Stimulated activated CD8-positive, alpha-beta memory T cell treated with anti-CD3 and anti-CD28 coated beads, Interleukin-2, amount 100 ng/mL, for 1 hour (primary cell): ENCODE measurements at places on chromosomes 5 and 9.

DNA sequence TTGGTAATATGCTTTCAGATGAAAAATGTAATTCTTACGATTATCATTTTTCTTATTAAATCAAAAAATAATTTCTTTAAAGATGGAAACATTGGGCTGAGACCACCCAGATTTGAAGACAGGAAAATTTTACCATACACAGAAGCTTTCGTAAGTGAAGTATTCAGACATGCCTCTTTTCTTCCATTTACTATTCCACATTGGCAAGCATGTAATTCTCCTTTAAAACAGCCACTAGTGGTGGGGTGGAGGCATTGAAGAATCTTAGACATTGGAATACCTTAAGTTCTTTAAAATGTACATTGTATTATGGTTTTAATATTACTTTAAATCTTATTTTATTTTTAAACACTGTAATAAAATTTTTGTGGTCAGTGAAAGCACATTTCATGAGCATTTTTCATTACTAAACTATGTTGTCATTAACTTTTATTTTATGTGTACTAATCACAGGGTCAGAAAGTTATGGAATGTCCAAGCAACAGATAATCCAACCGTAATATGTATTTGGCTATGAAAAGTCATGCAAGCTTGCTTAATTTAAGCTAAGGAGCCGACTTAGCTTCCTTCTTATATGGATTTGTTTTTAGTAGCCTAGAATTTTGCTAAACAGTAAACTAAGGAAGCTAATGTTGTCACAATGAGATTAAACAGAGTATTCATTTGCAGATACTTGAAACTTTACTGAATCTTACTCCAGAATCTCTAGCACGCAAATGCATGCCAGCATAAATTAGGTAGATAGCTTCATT is 97.4 kb upstream of the ALDH1A1 start:
- DNase-seq: no peak

GRCh38 chr9:99966716-99967115 is 60.3 kb downstream of the STX17 start:
- DNase-seq: no peak

DNA sequence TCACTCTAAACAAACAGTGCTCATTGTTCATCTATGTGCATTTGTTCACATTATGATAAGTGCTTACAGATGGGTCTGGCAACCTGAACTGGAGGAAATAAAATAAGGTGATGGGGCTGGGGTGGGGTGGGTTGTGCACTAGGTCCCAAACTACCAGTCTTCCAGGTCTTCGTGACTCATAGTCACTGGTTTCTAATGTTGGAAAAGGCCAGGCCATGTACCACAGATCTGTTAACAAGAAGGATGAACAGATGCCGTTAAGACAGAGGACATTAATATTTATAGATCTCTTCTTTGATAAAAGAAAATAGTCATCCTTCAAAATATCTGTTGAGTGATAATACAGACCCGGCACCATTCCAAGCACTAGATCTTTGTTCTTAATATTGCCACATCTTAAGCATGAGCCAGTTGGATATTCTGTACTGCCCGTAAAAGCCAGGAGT is 71.4 kb upstream of the STARD4 start:
- DNase-seq: no peak

- DNase-seq: no peak
Observed at GRCh38 chr5:1138445-1139245, 26.8 kb upstream of the SLC12A7 start.

GRCh38 chr5:114327987-114328386 is 33.9 kb upstream of the KCNN2 start:
- no peak for DNase-seq

GRCh38 chr9:101711330-101711941 is 27.0 kb downstream of the GRIN3A start:
- no peak for DNase-seq

GRCh38 chr5:41368158-41368557 is 142.2 kb downstream of the PLCXD3 start:
- DNase-seq: no peak

- DNase-seq: no peak
Observed at GRCh38 chr9:27527702-27528075, 1.9 kb downstream of the MOB3B start.

DNA sequence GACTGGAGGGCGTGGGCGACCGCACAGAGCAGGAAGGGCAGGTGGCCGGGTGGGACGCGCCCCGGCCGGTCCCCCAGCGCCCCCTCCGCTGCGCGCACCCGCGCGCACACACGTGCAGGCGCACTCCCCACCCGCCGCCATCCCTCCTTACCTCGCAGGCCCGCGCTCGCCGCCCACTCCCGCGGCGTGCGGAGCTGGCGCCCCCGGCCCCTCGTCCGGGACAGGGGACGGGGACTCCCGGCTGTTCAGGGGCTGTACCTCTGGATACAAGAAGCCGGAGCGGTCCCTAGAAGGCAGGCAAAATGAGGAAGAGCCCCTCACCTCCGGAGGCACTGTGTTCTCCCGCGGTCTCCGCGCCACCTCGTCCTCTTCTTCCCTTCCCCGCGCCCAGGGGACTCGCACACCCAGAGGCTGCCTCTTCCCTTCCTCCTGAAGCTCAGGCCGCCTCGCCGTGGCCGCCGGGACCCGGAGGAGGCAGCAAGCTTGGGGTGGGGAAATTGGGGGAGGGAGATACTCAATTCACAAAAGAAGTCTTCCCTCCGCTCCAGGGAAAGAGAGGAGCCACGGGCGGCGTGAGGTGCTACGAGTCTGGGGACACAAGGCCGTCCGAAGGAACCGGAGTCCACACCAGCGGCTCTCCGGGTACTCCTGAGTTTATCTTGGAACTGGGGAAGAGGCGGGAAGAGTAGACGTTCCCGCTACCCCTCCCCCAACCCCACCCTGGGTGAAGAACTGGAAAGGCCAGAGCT is 1.4 kb upstream of the GABRB2 start:
- no peak for DNase-seq

GRCh38 chr5:95850391-95850894 is 27.9 kb upstream of the GLRX start:
- DNase-seq: no peak

GRCh38 chr9:72382405-72382804 is 17.4 kb upstream of the ZFAND5 start:
- no peak for DNase-seq

DNA sequence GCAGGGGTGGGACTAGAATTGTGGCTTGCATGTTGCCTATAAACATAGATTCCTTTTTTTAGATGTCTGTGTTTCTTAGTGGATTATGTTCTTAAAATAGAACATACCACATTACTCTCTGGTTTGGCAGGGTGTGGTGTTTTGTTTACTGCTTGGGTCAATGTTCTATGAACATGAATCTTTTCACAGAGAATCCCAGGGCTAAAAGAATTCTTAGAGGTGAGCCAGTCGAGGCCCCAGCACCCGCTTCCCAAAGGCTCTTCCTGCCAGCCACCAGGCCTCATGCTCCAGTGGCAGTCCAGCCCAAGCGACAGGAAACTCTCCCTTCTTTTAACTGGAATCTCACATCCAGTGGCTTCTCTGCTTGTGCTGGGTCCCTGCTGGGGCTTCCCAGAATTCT is 126.6 kb downstream of the C9orf152 start:
- DNase-seq: no peak

DNA sequence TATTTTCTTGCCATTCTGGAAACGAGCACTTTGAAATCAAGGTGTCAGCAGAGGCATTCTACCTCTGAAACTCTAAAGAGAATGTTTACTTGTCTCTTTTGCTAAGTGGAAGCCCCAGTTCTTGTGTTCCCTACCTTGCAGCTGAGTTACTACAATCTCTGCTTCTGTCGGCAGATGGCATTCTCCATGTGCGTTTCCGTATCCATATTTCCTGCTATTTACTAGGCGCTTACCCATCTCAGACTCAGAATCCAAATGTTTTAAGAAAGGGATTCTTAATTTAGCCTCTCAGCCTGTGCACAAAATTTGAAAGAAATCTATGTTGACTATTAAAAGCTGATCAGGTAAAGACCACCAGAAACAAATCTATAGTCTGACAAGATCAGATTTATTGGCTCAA is 221.3 kb upstream of the FTMT start:
- DNase-seq: no peak

GRCh38 chr9:136054798-136055714 is 40.0 kb downstream of the NACC2 start:
- no peak for DNase-seq

GRCh38 chr5:175800656-175801081 is 70.7 kb upstream of the CPLX2 start:
- no peak for DNase-seq

GRCh38 chr9:27586304-27586703 is 13.0 kb upstream of the C9orf72 start:
- no peak for DNase-seq

- DNase-seq: no peak
Observed at GRCh38 chr9:103900466-103900865, 193.6 kb upstream of the SMC2 start.

DNA sequence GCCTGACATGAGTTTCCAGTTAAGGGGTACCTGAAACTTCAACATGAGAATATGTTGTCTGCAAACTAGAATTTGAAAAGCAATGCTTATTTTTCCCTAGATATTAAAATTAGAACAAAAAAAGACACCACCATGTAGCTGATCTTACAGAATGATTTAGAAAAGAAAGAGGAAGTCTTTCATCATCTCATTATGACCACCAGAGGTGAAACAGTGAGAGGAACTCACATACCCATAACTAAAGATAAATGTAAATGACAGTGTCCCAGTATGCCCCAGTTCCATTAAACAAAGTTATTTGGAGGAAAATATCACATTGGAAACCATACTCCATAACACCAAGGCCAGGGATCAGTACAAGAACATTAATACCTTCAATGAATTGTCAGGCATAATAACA is 6.9 kb downstream of the TAF7 start:
- DNase-seq: no peak

DNA sequence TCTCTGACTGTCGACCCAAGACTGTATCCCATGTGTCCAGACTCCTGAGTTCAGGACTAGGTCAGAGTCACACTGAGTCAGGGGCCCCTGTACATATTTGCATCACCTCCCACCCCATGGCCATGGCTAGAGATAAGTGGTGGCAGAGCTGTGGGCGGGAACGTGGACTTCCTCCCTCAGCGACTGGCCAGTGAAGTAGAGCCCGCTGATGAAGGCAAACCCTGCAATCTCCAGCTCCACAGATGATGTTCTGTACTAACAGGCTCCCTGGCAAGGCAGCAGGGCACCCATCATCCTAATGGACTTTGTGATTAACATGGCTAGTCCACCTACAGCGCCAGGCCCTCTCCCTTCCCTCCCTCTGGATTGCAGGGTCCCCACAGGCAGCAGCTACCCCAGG is 110.5 kb upstream of the LRRTM2 start:
- DNase-seq: no peak

- DNase-seq: no peak
Observed at GRCh38 chr5:116536316-116537083, 38.1 kb downstream of the SEMA6A start.

GRCh38 chr5:153670101-153670500 is 179.6 kb downstream of the GRIA1 start:
- DNase-seq: no peak

DNA sequence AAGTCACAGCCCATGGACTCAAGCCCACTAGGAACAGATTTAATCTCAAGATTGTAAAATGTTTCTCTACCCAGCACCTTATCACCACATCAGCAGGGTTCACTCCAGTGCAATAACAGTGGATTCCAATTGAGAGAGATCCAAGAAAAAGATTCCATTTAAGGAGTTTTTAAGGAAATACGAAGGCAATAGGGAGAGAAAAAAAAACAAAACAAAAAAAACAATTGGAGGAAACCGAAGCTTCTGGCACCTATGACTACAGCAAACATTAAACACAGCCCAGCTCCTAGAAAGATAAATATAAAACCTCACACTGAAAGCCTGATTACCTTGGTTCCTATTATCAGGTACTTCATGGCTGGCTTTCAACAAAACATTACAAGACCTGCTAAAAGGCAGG is 192.7 kb downstream of the DAB2IP start:
- no peak for DNase-seq

DNA sequence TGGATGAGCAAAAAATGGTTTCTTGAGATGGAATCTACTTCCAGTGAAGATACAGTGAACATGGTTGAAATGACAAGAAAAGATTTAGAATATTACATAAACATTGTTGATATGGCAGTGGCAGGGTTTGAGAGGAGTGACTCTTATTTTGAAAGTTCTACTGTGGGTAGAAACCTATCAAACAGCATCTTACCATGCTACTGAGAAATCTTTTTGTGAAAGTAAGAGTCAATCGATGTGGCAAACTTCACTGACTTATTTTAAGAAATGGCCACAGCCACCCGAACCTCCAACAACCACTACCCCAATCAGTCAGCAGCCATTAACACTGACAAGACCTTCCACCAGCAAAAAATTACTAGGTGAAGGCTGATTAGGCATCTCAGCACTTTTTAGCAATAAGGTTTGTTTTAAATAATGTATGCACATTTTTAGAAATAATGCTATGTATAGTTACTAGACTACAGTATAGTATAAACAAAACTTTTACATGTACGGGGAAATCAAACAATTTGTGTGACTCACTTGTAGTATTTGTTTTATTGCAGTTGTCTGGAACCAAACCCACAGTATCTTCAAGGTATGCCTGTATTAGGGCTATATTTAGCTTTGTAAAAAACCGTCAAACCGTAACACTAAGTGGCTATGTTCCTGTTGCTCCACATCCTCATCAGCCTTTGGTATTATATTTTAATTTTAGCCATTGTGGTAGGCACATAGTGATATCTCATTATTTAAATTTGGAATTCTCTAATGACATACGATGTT is 30.6 kb upstream of the ADAMTS6 start:
- no peak for DNase-seq

DNA sequence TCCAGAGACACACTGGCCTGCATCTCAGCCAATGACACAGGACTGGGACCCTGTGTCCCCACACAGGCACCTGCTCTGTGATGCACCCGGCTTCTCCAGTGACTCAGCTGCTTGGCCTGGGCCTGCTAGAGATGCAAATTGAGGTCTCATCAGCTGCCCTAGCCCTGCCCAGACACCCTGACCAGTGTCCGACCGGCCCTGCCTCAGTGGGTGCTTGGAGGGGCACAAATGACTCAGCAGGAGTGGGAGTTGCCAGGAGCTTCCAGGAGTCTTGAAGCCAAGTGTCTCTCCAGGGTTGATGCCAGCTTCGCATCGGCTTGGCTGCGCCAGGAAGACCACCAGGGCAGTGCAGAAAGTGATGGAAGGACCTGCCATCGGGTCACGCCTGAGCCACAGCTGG is 148.2 kb downstream of the ICE1 start:
- DNase-seq: no peak

GRCh38 chr9:123348317-123348992 is 7.5 kb upstream of the CRB2 start:
- DNase-seq: no peak

DNA sequence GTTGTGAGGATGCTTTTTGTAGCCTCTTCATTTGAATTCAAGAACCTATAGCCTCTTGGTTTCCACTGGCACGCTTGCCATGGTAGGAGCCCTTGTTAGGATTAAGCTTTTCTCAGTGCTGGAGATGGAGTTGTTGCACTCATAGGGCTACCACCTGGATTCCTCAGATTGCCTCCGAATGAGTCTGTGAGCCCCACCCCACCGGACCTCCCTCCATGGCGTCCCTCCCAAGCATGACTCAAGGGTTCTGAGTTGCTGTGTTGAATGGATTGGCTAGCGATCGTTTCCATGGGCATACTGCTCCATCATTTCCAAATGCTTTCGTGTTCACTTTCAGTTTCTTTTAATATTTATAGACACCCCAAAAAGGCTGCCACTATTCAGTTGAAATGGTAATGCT is 69.9 kb downstream of the DAPK1 start:
- DNase-seq: no peak
